Naive thymus-derived CD4-positive, alpha-beta T cell (primary cell): ENCODE measurements at places on chromosomes 7 and 10. TPM values are rescaled to one million over a fixed set of nuclear protein-coding genes. Genes with fewer than 3 reads are reported as not detected.

Gene MAPK8
- total RNA-seq = 45.2 TPM

- DNase-seq = no peak
- no peaks in the 10 kb centered on the region for H3K4me1 ChIP-seq
- H3K4me3 ChIP-seq = no peak overlapping the region
- H3K36me3 ChIP-seq = peaks cover 4% of the 10 kb centered on the region
- no peak overlapping the region for H3K27ac ChIP-seq
Measured at GRCh38 chr10:129774082-129774735, 189.9 kb downstream of the EBF3 start.

GRCh38 chr7:152859781-152860191 is 100.2 kb downstream of the ACTR3B start:
- DNase-seq = no peak
- no peaks in the 10 kb centered on the region for H3K36me3 ChIP-seq
- no peak overlapping the region for H3K4me3 ChIP-seq
- H3K27me3 ChIP-seq = no peaks in the 10 kb centered on the region
- no peak overlapping the region for H3K27ac ChIP-seq

- H3K36me3 ChIP-seq = no peaks in the 10 kb centered on the region
- peaks cover 15% of the 10 kb centered on the region for H3K4me1 ChIP-seq
- no peak for DNase-seq
- H3K27ac ChIP-seq = no peak overlapping the region
- H3K4me3 ChIP-seq = no peak overlapping the region
Measured at GRCh38 chr7:50274361-50274760, 30.2 kb upstream of the IKZF1 start.

Gene ADCY1
- total RNA-seq = 3.7 and 5.1 TPM in 2 replicates

DNA sequence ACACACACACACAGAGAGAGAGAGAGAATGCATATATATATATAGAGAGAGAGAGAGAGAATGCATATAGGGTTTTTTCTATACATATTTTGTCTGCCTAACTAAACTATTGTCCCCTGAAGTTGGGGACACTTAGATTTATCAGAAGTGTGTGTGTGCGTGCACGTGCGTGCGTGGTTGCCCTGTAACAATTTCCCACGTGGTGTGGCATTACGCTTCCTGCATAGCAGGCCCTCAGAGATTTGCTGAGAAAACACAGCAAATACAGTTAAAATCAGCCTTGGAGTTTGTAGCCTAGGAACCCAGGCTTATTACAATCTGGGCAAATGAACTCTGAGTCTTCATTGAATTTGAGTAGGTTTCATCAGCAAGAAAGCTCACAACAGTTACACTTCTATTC is 14.7 kb downstream of the RNF32 start:
- no peaks in the 10 kb centered on the region for H3K27me3 ChIP-seq
- H3K36me3 ChIP-seq = no peaks in the 10 kb centered on the region
- no peak overlapping the region for H3K27ac ChIP-seq
- H3K4me3 ChIP-seq = no peak overlapping the region

DNA sequence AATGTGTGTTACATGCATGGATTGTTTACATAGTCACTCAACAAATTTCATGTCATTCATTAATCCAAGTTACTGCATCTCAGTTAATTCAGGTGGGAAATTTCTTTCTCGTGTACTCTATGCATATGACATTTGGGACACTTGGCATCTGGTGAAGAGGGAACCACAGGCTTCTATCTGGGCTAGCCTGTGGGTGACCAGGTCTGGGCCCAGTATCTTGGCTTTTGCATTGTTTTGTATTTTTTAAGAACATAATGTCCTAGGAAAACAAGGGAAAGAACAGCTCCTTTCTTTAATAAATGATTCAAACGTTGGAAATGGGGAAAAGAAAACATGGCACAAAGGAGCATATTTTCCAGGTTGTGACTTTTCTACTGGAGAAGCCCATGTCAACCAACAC is 331.1 kb downstream of the WDR11 start:
- no peaks in the 10 kb centered on the region for H3K4me1 ChIP-seq
- H3K4me3 ChIP-seq = no peak overlapping the region
- peaks cover 3% of the 10 kb centered on the region for H3K27me3 ChIP-seq
- H3K36me3 ChIP-seq = no peaks in the 10 kb centered on the region
- no peak for DNase-seq

DNA sequence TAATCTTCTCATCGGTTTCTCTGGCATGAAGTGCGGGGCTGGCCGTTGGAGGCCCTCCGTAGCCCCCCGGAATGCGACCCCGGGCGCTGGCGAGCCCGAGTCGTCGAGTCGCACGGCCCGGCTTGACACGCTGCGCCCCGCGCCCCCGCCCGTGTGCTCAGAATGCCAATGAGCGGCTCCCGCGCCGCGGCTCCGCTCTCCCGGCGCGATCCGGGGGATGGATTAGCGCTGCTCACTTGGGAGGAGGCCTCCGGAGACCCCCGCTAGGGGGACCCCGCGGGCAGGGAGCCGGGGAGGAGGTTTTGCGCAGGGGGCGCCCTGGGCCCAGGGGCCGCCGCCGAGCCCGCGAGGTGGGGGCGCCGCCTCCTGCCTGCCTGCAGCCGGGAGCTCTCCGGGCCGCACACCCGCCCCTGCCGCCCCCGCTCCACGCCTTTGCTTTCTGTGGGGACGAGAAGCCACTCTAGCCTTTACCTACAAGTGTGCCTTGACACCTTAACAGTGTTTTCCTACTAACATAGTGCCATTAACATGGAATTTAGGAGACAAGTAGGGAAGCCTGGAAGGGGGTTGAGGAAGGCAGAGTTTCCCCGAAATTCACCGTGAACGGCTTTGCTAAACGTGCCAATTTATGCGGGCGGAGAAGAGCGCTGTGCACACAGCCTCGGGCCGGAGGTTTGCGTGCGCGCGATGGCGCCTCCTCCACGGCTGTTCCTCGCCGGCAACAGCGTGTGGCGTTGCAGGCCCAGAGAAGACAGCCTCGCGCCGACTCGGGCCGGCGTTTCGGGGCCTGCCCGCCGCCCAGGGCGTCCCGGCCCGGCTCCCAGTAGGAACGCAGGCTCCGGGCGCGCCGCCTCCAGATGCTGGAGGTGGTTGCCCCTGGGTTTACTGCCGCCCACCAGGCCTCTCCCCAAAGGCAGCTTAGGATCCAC is 7.1 kb downstream of the SHH start:
- H3K27ac ChIP-seq = no peak overlapping the region
- no peaks in the 10 kb centered on the region for H3K27me3 ChIP-seq
- no peaks in the 10 kb centered on the region for H3K4me1 ChIP-seq
- H3K36me3 ChIP-seq = no peaks in the 10 kb centered on the region
- peak overlapping the region; percentile 47 for H3K4me3 ChIP-seq

GRCh38 chr10:111875725-111876124 is 307.8 kb downstream of the GPAM start:
- no peaks in the 10 kb centered on the region for H3K27me3 ChIP-seq
- H3K4me1 ChIP-seq = no peaks in the 10 kb centered on the region
- H3K27ac ChIP-seq = no peak overlapping the region
- H3K36me3 ChIP-seq = no peaks in the 10 kb centered on the region
- DNase-seq = no peak
- no peak overlapping the region for H3K4me3 ChIP-seq

DNA sequence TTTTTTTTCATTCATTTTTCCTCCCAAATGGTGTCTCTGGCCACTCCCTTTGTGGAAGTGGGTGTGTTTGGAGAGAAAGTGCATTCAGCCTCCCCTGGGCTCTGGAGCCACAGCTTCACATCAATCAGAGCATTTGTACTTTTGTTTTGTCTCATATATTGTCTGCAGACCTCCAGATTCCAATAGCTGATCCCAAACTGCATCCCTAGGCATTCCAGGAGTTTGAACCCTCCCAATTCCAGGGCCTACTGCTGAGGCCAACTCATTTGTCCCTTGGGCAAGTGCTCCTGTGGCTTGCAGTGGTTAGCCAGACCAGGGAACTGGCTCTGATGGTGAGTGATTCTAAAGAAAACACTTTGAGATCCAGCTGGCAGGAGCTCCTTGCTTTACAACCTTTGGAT is 163.3 kb downstream of the IPMK start:
- no peaks in the 10 kb centered on the region for H3K36me3 ChIP-seq
- no peak overlapping the region for H3K4me3 ChIP-seq
- DNase-seq = no peak
- no peak overlapping the region for H3K27ac ChIP-seq
- H3K4me1 ChIP-seq = no peaks in the 10 kb centered on the region
- no peaks in the 10 kb centered on the region for H3K27me3 ChIP-seq

GRCh38 chr7:114084002-114084471 is 165.2 kb upstream of the PPP1R3A start:
- no peaks in the 10 kb centered on the region for H3K36me3 ChIP-seq
- DNase-seq = no peak
- H3K4me1 ChIP-seq = peaks cover 17% of the 10 kb centered on the region
- peaks cover 8% of the 10 kb centered on the region for H3K27me3 ChIP-seq
- H3K4me3 ChIP-seq = no peak overlapping the region

- H3K27me3 ChIP-seq = no peaks in the 10 kb centered on the region
- no peak overlapping the region for H3K27ac ChIP-seq
- no peak overlapping the region for H3K4me3 ChIP-seq
- no peak for DNase-seq
Measured at GRCh38 chr10:124837687-124838086, 36.1 kb downstream of the ABRAXAS2 start.

Gene AKR1C8
- total RNA-seq = 0.69 TPM

Gene LRRC18
- not detected for total RNA-seq

Gene COL1A2
- not detected for total RNA-seq

GRCh38 chr10:31372439-31372838 is 53.4 kb downstream of the ZEB1 start:
- no peaks in the 10 kb centered on the region for H3K36me3 ChIP-seq
- H3K4me1 ChIP-seq = peaks cover 21% of the 10 kb centered on the region
- H3K27me3 ChIP-seq = no peaks in the 10 kb centered on the region
- H3K4me3 ChIP-seq = no peak overlapping the region
- DNase-seq = no peak

- no peaks in the 10 kb centered on the region for H3K4me1 ChIP-seq
- no peaks in the 10 kb centered on the region for H3K27me3 ChIP-seq
- H3K36me3 ChIP-seq = no peaks in the 10 kb centered on the region
- DNase-seq = no peak
- H3K27ac ChIP-seq = no peak overlapping the region
Measured at GRCh38 chr7:31758755-31759154, 71.7 kb downstream of the PPP1R17 start.

- peaks cover 99% of the 10 kb centered on the region for H3K4me1 ChIP-seq
- H3K36me3 ChIP-seq = no peaks in the 10 kb centered on the region
- H3K27ac ChIP-seq = peak overlapping the region; percentile 59
- DNase-seq = no peak
Measured at GRCh38 chr10:80498833-80499741, 38.6 kb upstream of the SH2D4B start.

DNA sequence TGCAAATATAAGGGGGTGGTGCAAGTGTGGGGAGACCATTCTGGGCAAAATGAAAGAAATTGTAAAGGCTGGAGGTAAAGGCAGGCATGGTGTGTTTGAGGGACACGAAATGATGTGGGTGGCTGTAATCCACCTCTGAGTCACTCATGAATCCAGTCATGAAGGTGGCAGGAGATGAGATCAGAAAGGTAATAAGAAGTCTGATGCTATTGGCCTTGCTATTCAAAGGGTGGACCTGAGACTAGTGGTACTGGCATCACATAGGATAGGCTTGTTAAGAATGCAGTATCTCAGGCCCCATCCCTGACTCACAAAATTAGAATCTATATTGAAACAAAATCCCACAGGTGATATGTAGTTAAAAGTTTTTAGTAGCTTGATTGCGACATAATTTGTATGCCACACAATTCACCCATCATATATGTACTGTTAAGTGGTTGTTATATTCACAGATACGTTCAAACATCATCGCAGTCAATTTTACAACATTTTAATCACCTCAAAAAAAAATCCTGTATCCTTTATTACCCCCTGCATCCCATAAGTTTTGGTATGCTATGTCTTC is 85.6 kb downstream of the ST8SIA6 start:
- H3K27me3 ChIP-seq = no peaks in the 10 kb centered on the region
- DNase-seq = no peak
- H3K4me3 ChIP-seq = no peak overlapping the region
- H3K36me3 ChIP-seq = no peaks in the 10 kb centered on the region
- no peaks in the 10 kb centered on the region for H3K4me1 ChIP-seq

- H3K4me3 ChIP-seq = no peak overlapping the region
- H3K27ac ChIP-seq = no peak overlapping the region
- no peak for DNase-seq
- no peaks in the 10 kb centered on the region for H3K4me1 ChIP-seq
- H3K36me3 ChIP-seq = no peaks in the 10 kb centered on the region
- H3K27me3 ChIP-seq = no peaks in the 10 kb centered on the region
Measured at GRCh38 chr10:80319725-80320290, 30.4 kb upstream of the MAT1A start.

DNA sequence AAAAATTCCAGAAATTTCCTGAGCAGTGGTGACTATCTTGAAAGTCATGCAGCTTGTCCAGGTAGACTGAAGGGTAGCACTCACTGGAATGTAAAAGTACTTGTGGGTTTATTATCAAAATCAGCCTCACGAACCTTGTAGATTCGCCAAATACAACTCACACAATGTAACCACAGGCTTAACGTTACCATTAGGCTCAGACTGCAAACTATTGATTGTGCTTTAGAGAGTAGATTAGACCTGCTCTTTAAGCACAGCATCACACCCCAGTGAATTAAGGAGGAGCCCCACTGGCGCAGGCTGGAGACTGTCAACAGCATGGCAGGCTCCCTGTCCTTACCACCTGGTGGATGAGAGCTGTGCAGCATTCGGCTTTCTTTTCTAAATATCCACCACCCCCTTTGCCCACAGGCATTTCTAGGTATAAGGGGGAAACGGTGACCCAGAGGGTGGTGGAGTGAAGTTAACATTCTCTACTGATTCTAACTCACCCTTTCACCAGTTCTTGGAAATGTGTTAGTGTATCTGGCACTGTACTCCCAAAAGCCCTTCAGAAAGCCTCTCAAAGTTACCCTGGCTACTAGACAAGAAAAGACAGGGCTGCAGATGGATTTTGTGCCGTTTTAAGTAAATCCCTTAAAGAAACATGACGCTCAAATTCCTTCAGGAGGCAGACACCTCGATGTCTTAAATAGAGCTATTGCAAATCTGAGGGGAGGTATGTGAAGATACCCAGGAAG is 56.6 kb downstream of the GSDME start:
- no peaks in the 10 kb centered on the region for H3K36me3 ChIP-seq
- no peaks in the 10 kb centered on the region for H3K4me1 ChIP-seq
- no peak overlapping the region for H3K27ac ChIP-seq
- no peak for DNase-seq
- H3K4me3 ChIP-seq = no peak overlapping the region

DNA sequence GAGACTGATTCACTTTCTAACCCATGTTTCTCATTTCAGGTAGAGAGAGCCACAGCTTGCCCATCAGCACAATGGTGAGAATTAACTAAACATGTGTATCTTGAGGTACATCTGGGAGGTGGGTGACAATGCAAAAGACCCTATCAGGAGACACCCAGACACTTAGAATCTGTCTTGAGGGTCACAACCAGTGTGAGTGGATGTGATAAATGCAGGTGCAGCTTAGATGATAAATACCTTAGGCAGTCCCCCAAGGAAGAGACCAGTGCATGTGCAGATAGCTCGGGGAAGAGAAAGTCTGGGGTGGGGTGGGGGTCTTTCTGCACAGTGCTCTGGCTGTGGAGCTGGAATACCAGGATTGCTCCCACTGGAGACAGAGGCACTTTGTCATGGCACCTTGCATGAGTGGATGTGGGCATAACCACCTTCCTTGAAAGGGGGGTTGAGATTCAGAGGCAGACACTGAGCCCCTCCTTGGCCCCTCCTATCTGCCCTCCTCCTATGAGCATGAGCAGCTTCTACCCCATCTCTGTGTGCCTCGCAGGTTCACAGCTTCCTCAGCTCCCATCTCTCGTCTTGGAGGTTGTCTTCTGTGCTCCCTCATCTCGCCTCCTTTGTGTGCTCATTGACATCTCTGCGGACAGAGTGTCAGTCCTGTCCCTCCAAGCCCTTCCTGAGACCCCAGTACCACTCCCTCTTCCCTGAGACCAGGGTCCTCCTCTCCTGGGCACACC is 349.8 kb downstream of the TCERG1L start:
- H3K27me3 ChIP-seq = no peaks in the 10 kb centered on the region
- no peaks in the 10 kb centered on the region for H3K4me1 ChIP-seq
- no peaks in the 10 kb centered on the region for H3K36me3 ChIP-seq
- no peak overlapping the region for H3K27ac ChIP-seq
- DNase-seq = no peak

Gene STEAP4
- total RNA-seq = 0.45 TPM
